ENCODE measurements at places on chromosomes 16 and 17. TPM values are rescaled to one million over a fixed set of nuclear protein-coding genes. Genes with fewer than 3 reads are reported as not detected.

DNA sequence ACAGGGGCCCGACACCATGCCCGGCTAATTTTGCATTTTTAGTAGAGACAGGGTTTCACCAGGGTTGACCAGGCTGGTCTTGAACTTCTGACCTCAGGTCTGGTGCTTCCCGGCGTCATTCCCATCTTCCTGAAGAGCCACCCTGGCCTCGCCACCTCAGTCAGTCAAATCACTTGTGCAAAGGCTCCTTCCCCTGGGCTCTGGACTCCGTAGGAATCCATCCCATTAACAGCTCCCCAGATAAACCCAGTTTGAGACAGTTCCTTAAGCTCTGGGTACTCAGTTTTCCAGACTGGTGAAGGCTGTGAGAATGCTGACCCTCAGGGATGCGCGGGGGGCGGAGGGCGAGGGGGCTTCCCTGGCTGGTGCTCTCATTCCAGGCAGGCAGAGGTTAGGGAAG, 39.5 kb downstream of the MRM1 start:
- H3K36me3 ChIP-seq, result no peaks in the 10 kb centered on the region
- peaks cover 21% of the 10 kb centered on the region for H3K4me1 ChIP-seq
- peaks cover 3% of the 10 kb centered on the region for H3K27me3 ChIP-seq
- no peak for DNase-seq

- no peaks in the 10 kb centered on the region for H3K36me3 ChIP-seq
- no peaks in the 10 kb centered on the region for H3K4me1 ChIP-seq
- no peak within 1 kb of the TSS for H3K27ac ChIP-seq
- DNase-seq, result no peak
Measured at GRCh38 chr17:41101586-41102259, at the start of gene KRTAP4-16. KRTAP4-16 (minus strand) TSS chr17:41102209; CDS start chr17:41102209, 0 bp downstream.

DNA sequence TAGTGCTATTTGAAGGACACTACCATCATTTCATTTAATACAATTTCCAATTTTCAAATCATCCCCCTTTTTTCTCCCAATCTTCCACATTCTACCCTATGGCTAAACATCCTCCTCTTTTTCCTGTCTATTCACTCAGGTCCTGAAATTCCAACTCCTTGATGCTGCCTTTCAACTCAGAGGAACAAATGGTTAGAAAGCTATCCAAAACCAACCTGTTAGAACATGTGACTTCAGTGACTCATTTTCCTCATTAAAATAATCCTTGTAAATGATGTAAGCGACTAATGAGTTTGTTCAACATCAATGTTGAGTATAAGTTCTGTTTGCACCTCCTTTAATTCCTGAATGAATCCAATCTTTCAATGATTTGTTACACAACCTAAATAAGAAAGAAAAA, 5.5 kb downstream of the PSMD12 start:
- H3K36me3 ChIP-seq, result no peaks in the 10 kb centered on the region
- DNase-seq, result no peak
- H3K27ac ChIP-seq, result no peak overlapping the region
- no peaks in the 10 kb centered on the region for H3K27me3 ChIP-seq
- H3K4me1 ChIP-seq, result peaks cover 31% of the 10 kb centered on the region
- H3K4me3 ChIP-seq, result no peak overlapping the region

DNA sequence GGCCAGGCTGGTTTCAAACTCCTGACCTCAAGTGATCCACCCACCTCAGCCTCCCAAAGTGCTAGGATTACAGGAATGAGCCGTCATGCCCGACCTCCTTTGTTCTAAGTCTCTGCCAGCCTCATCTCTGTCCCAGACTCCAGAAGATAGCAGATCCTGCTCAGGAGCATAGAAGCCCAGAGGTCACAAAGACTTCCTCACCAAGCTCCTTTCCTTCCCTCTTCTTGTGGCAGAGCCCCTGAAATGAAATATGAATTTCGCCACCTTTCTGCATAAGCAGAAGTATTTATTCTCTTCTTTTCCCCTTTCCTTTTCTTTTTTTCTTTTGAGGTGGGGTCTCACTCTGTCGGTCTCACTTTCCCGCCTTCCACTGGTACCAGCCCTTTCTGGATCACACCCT, 11.5 kb upstream of the PIPOX start:
- H3K27ac ChIP-seq, result no peak overlapping the region
- no peak overlapping the region for H3K4me3 ChIP-seq

- no peak overlapping the region for H3K4me3 ChIP-seq
- peaks cover 100% of the 10 kb centered on the region for H3K27me3 ChIP-seq
- DNase-seq, result no peak
- no peaks in the 10 kb centered on the region for H3K36me3 ChIP-seq
- peaks cover 15% of the 10 kb centered on the region for H3K4me1 ChIP-seq
- H3K27ac ChIP-seq, result no peak overlapping the region
Measured at GRCh38 chr17:48637323-48638260, 11.4 kb upstream of the HOXB9 start.

DNA sequence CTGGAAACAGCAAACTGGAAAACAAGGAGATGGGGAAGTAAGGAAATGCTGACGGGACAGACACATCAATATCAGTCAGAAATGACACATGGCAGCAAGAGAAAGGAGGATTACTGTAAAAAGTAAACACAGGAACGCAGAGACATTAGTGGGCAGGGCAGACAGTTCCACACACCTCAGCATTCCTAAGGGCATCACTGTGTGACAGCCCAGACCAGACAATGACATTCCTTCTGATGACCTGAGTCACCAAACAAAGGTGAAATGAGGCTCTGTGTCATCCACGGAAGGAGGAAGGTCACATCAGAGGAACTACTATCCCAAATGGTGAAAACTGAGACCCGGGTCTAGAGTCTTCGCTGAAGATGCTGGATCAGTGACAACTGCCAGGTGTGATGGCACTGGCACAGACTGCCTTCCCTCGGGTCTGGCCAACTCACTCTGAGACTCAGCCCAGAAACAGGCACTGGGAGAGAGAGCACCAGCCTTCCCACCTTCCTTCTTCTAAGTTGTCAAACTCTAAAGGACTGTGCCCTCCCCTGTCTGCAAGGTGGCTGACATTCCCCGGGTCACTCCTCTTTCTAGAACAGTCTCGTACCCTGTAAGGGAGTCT, 36.7 kb downstream of the TK2 start:
- no peaks in the 10 kb centered on the region for H3K27me3 ChIP-seq
- no peak overlapping the region for H3K4me3 ChIP-seq
- peaks cover 20% of the 10 kb centered on the region for H3K36me3 ChIP-seq
- DNase-seq, result no peak

GRCh38 chr16:26952411-26952810, 114.3 kb upstream of the C16orf82 start:
- no peaks in the 10 kb centered on the region for H3K4me1 ChIP-seq
- no peak overlapping the region for H3K4me3 ChIP-seq
- H3K27ac ChIP-seq, result no peak overlapping the region
- no peaks in the 10 kb centered on the region for H3K36me3 ChIP-seq
- H3K27me3 ChIP-seq, result no peaks in the 10 kb centered on the region
- DNase-seq, result no peak

- H3K4me3 ChIP-seq, result peak within 1 kb of the TSS; percentile 2
- no peak within 1 kb of the TSS for H3K27ac ChIP-seq
- H3K27me3 ChIP-seq, result peaks cover 83% of the 10 kb centered on the region
- no peaks in the 10 kb centered on the region for H3K36me3 ChIP-seq
- peaks cover 12% of the 10 kb centered on the region for H3K4me1 ChIP-seq
Measured at GRCh38 chr16:23182679-23183542, at the start of gene SCNN1G. SCNN1G (plus strand) TSS chr16:23182745; CDS start chr16:23186272, 3,527 bp downstream.

DNA sequence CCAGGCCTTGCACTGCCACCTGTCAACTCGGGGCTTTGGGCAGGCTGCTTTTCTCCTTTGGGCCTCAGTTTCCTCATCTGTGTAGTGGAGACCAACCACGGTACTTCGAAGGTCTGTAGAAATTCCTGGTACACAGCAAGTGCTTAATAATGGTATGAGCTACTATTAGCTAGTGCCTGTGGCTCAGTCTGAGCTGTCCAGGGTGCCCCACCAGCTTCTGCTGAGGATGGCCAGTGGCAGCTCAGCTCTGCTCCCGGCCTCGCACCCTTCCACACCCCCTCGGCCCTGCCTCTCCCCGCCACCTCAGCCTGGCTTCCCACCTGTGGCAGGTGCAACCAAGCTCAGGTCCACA, 26.2 kb upstream of the PLCG2 start:
- H3K4me3 ChIP-seq, result no peak overlapping the region
- no peaks in the 10 kb centered on the region for H3K27me3 ChIP-seq
- no peak for DNase-seq
- no peaks in the 10 kb centered on the region for H3K4me1 ChIP-seq
- H3K27ac ChIP-seq, result no peak overlapping the region

GRCh38 chr17:41163828-41164227, 3.3 kb upstream of the KRTAP4-4 start:
- H3K27me3 ChIP-seq, result no peaks in the 10 kb centered on the region
- H3K27ac ChIP-seq, result no peak overlapping the region
- no peak for DNase-seq
- no peak overlapping the region for H3K4me3 ChIP-seq

DNA sequence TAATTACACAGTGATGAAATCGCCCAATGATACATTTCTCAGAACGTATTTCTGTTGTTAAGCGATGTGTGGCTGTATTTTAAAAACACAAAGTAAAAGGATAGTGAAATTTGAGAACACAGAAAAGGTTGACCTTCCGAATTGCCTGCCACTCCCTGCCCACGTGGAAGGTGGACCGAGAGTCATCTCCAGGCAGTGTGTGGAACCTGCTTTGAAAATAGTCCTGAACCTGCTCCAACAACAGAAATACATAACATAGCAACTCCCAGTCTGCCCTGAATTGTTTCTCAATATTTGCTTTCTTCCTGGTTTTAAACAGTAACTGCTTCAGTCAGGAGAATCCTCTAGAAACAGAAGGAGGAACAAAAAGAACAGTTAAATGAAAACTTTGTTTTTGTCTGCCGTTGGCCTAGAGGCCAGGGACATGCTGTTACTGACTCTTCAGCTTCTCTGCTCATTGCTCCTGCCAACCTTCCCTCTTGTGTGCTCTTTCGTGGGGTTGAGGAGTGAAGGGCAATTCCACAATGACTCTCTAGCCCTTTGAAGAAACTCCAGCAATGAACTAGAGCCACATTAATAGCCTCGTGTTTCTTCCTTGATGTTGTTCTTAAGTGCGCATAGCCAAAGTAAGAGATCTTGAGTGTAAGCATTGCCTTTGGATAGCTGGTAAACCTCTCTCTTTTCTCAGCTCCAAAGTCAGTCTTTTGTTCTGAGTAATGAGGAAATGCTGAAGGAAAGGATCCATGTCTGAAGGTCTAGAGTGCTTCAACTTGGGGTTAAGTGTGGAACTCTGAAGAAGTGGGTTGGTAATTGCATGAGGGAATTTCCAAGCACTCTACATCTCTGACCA, 452.5 kb upstream of the CCL2 start:
- no peaks in the 10 kb centered on the region for H3K36me3 ChIP-seq
- DNase-seq, result no peak
- H3K4me3 ChIP-seq, result no peak overlapping the region
- H3K4me1 ChIP-seq, result no peaks in the 10 kb centered on the region
- H3K27ac ChIP-seq, result peak overlapping the region; percentile 31

DNA sequence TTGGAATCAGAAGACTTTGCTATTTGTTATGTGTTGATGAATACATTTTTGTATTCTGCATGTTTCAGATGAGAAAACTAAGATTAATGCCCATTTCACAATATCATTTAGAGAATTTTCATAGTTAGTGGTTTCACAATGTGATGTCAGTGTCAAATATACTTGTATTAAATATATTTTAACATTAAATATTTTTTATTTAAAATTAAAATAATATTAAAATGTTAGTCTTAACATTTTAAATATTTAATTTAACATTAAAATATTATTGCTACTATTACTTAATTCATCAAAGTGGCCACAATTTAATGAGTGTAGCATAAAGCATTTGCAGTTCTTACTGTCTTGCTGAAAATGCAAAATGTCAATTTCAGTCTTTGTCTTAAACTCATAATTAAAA, 478.8 kb downstream of the KCNJ2 start:
- no peaks in the 10 kb centered on the region for H3K4me1 ChIP-seq
- no peak overlapping the region for H3K4me3 ChIP-seq
- H3K27me3 ChIP-seq, result no peaks in the 10 kb centered on the region

DNA sequence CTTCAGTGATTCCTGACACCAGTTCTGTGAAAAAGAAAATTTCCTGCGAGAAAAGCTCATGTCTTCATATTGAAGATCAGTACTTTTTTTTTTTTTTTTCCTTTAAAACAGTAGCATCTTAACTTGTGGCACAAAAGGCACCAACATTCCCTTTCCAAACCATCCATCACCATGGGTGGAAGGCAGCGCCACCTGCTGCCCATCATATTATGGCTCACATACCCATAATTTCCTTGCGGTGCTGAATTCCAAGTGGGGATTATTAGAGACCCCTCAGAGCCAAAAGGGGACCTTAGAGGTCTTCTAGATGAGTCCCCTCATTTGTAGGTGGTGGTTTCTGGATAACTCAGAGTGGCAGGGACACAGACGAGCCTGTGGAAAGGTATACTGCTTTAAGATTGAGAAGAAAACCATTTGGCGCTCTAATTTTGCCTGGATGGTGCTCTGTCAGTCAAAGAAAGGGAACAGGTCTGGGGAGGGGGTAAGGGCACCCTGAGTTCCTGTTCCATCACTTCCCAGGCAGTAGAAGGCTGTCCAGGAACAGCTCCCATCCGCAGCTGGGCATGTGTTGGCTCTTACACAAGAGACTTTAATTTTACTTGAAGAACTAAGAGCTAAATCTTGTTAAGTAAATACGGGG, 7.9 kb upstream of the SOST start:
- H3K36me3 ChIP-seq, result peaks cover 6% of the 10 kb centered on the region
- no peak overlapping the region for H3K27ac ChIP-seq
- H3K4me3 ChIP-seq, result no peak overlapping the region
- H3K27me3 ChIP-seq, result no peaks in the 10 kb centered on the region

GRCh38 chr16:50305441-50306061, 39.2 kb downstream of the ADCY7 start:
- no peak for DNase-seq
- no peaks in the 10 kb centered on the region for H3K4me1 ChIP-seq
- no peaks in the 10 kb centered on the region for H3K36me3 ChIP-seq
- H3K4me3 ChIP-seq, result no peak overlapping the region
- H3K27me3 ChIP-seq, result no peaks in the 10 kb centered on the region

DNA sequence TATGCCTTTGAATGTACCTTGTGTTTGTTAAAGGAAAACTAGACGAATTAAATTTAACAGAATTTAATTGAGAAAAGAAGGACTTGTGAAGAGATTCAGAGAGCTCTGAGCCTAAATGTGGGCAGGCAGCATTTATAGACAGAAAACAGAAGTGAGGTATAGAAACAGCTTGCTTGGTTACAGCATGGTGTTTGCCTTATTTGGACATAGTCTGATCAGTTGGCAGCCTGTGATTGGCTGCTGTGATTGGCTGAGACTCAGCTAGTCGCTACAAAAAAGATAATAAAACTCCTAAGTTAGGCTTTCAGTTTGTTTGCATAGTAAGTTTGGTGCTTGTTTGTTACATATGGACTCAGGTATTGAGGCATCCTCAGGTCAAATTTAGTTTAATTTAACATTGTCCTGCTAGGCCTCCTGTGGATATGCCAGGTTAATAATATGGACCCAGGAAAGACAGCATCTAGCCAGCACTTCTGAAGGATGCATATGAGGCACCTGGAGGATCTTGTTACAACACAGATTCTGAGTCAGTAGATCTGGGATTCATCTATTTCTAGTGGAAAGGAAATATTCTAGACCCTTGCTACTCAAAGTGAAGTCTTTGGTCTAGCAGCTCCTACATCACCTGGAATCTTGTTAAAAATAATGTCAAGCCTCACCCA, 43.4 kb downstream of the SLFN5 start:
- DNase-seq, result no peak
- H3K36me3 ChIP-seq, result no peaks in the 10 kb centered on the region
- no peaks in the 10 kb centered on the region for H3K27me3 ChIP-seq

Gene FGF11
- 2.1 TPM for total RNA-seq

Gene TVP23A
- 3.1 TPM for total RNA-seq

Gene MINK1
- total RNA-seq, result 89.8 TPM

Gene CCDC154
- total RNA-seq, result not detected

Gene DPEP2
- total RNA-seq, result 4.1 TPM

Gene MT3
- 122 TPM for total RNA-seq

Gene NXPH3
- total RNA-seq, result 15.9 TPM

Gene DGKE
- total RNA-seq, result 14.7 TPM

Gene DPEP3
- not detected for total RNA-seq

Gene DEXI
- 82.4 TPM for total RNA-seq

Gene HOXB7
- 4.0 TPM for total RNA-seq

Gene MMP15
- total RNA-seq, result 25.8 TPM

Measured in tibial nerve (tissue), 4 donors.